ENCODE measurements at places on chromosomes 2 and 18.

DNA sequence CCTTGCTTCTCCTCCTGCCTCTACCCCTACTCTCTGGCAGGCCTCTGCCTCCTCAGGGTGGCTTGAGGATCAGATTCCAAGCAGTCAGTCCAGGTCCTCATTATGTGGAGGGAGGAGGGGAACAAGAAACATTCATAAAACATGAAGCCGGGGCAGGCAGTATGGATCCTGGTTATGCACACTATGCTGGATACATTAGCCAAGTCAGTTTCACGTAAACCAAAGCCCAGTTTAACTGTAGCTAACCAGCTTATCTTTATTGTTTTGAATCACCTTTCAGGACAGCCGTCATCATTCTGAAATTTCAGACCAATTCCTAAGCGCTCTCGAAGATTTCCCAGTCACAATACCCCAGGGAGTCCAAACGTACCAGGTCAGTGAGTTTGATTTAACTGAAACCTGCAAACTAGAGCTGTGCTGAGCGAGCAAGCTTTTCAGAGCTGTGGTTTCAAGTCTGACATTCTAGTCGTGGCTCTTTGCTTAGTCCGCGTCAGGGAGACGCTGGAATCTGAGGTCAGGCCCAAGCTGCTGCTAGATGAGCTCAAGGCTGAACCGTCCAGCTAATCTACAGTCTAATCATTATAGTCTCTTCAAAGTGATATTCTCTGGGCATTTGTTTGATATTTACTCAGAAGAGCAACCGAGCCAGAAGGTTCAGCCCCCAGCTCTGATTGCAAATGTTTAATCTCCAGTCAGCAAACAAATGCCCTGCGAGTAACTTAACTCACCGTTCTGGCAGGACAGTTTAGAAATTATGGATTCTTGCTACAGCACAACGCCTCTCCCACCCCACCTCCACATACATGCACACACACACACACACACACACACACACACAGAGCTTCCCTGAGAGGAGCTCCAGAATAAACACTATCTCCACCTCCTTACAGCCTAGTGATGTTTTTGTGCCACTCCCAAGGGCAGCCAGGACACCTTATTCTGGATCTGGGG is 63.8 kb upstream of the BZW1 start:
- peak; percentile 44 for DNase-seq

DNA sequence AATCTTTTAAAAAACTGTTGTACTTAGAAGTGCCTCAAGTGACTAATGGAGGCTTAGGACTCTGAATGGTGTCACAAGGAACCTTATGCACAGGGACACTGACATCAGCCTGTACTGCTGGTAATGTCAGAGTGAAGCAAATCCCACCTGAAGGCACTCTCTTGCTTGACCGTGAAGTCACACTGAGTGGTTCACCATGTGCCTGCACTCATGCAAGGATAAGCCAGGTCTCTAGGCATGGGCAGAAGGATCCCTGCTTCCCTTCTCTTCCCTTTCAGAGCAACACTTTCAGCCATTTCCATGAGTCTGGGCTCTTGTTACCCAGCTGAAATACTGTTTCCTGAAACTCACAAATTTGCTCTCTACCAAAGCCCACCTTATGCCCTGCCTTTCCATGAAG is 123.0 kb downstream of the NEDD4L start:
- no peak for DNase-seq

DNA sequence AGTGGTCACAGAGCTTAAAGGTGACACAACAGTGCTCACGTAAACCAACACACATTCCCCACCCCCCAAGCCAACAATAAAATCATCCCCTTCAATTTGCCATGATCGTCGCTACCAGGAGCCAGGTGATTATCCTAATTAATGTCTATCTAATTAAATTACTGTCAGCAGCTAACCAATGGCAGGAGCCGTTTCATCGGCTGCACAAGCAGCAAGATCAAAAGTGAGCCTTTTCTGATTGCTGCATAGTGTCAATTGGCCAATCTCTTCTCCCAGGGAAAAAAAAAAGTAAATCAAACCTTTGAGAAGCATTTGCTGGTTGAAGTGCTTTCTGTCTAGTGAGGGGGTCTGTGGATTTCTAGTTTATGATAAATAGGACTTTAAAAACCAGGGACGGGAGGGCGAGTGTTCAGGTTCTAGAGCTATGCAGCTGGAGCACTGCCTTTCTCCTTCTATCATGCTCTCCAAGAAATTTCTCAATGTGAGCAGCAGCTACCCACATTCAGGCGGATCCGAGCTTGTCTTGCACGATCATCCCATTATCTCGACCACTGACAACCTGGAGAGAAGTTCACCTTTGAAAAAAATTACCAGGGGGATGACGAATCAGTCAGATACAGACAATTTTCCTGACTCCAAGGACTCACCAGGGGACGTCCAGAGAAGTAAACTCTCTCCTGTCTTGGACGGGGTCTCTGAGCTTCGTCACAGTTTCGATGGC is at the start of gene TBR1:
Gene TBR1, plus strand, starts transcription at position 311 of the 721 bp plus-strand sequence. Its CDS starts 114 bp downstream, at position 425.
- DNase-seq, result no peak

DNA sequence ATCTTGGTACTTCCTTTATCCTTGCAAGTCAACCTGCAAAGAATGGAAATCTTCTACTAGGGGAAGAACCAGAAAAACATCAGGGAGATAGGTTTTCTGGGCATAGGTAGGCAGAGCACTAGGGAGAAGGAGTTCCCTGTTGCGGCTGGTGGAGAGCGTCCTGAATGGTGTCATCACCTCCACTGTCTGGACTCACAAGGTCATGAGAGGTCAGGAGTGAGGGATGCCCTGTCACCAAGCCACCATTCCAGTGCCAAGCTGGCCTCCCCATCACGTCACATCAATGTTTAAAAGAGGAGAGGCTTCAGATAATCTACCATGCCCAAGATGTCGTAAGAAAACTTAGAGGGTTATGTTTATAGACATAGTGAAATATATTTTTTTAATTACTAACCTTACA is 72.1 kb downstream of the BCL2 start:
- no peak for DNase-seq

DNA sequence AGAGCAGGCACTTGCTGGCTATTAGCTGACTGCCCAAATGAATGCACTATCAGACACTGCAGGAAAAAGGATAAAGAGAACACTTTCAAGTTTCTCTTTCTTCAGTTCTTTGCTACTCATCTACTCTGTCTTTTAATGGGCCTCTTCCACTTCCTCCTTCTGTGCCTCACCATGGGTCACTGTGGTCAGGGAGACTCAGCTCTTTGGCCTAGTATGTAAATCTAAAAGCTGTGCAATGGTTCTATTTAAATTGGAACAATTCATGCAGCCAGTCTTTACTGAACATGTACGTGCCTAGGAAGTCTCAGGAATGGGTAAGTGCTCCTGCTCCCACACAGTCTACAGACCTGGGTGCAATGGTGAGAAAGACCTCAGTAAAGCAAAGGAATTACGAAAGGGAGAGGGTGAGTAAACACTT is 79.1 kb upstream of the DNMT3A start:
- DNase-seq, result no peak

- no peak for DNase-seq
Measured at GRCh38 chr2:106168657-106169056, 25.4 kb downstream of the UXS1 start.

GRCh38 chr2:28102455-28102874 is 211.9 kb downstream of the BABAM2 start:
- peak; percentile 15 for DNase-seq

GRCh38 chr2:25851740-25852503 is 26.4 kb downstream of the ASXL2 start:
- DNase-seq, result peak; percentile 61

DNA sequence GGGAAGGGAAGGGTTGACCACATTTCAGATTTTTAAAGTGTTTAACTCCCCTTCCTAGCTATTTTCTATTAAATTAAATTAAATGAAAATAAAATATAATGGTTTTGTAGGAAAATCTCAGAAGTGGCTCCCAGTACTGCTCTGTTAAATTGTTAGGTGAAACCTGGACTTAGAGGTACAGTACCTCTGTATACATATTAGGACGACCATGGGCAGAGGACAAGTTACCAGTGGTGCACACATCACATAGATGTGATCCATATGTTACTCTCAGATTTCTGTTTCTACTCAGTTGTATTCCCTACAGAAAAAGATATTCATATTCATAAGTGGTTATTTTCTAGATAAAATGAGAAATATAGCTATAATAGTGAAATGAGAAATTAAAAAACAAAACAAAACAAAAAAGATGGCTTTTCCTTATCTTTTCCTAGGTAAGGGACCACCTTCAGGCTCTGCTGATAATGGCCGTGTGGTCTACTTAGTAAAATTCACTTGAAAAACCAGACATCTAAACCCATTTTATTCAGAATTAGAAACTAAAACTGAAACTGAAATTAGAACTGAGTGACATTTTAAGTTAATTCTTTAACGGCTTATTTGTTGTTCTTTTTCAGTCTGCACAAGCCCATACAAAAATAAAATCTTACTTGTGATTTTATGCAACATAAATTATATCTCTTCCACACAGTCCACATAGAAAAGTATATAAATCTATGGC is 832.5 kb upstream of the CHAC2 start:
- no peak for DNase-seq

DNA sequence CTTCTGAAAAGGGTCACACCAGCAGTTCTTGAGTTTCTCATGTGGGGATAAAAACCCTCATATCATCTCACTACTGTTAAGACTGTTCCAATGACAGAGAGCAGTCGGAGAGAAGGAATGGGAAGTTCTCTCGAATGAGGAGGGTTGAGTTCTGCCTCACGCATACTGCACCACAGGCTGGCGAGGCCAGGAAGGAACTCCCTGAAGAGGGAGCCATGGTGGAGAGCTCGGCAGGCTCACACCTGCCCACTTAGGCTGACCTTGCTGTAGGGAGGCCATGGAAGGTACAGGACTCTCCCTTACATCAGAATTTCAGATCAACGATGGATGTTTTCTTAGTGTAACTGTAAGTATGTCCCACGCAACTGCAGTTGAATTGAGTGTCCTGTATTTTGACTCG is 64.6 kb downstream of the RALBP1 start:
- no peak for DNase-seq

DNA sequence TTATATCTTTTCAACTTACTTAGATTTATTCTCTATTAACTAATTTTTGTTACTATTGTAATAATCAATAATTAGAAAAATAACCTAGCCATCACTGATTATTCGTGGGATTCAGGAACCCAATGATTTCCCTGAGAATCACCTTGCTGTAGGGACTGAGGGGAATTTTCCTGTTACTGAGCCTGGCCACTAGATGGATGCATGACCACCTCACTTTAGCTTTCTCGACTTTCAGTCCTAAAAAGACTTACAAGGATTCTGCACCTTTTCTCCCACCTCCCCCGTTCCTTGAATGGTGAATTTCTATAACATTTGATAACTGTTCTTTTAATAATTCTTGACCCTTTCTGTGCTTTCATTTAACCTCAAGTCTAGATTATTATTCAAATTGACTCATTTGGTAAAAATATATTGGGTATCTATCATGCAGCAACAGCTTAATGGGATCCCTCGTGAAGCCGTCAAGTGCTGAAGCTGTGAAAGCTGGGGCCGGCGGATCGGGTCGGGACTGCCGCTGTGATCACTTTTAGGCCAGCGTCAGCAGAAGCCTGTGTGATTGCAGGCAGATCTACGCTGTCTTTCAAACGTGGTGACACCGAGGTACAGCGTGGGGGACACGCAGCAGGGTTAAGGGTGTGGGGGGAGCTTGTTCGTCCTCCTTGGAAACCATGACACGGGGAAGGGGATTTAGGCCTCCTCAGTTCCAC is 38.8 kb upstream of the TMEM18 start:
- no peak for DNase-seq

GRCh38 chr2:241546771-241547498 is 11.6 kb upstream of the BOK start:
- peak; percentile 99 for DNase-seq

All from SJSA1 (cell line).